ENCODE measurements at places on chromosomes 7 and 10.
A peak's percentile ranks its signal among the peaks of the same experiment; 100 is the strongest.

- no peak for DNase-seq
Observed at GRCh38 chr10:22666287-22667092, 47.9 kb downstream of the PIP4K2A start.

- no peak for DNase-seq
Observed at GRCh38 chr10:27439101-27439500, 65.0 kb upstream of the RAB18 start.

DNA sequence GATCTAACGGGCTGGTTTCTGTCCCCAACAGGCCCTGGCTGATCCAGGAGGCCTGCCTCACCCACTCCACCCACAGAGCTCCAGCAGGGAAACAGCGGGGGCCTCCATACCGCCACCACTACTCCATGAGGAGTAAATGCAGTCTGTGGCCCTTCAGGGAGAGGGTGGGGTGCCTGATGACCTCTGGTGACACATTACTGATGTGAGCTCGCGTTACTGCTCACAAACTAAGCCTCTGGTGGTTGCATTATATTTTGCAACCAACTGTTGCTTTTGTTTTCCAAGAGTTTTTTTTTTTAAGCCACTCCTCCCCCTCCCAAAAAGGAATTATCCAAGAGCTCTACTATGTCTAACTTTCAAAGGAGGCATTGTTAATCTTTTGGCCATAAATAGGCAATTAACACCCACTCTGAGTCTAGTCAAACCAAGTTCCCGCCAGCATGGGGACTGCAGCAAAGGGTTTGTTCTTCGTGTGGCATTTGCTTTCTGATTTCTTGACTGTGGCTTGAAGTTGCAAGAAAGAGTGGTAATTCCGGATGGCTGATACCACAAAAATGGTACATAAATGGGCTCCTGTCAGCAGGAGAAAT lies 72.6 kb downstream of the FAM53B start:
- DNase-seq: no peak

DNA sequence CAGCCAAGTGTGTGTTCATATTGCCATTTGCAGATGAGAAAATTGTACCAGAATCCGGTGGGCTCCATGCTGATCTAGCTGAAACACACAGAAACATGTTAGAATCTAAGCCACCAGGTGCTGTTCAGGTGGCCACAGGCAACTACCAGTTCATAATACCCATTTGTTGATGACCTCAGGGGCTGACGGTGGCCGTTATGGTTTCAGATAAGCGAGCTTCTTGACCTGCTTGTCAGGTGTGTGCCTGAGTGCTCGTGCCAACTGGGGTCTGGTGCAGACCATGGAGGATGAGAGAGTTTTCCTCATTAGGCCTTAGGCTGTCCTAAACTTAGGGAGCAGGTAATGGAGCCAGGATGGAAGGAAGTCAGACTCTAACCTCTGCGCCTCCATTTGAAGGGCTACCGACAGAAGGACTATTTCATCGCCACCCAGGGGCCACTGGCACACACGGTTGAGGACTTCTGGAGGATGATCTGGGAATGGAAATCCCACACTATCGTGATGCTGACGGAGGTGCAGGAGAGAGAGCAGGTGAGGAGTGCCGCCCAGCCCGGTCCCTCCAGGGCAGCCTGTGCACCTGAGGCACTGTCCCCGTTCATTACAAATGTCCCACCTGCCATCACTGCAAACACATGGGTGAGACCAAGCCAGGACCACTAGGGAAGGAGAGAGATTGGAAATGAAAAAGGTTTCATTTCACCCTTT lies 53.1 kb downstream of the MKI67 start:
- DNase-seq: no peak

GRCh38 chr7:80997841-80998240 lies 79.0 kb upstream of the SEMA3C start:
- DNase-seq: no peak

- DNase-seq: no peak
Observed at GRCh38 chr10:12728494-12728893, 273.0 kb downstream of the CCDC3 start.

- peak; percentile 32 for DNase-seq
Observed at GRCh38 chr10:132448248-132448731, 51.3 kb downstream of the PWWP2B start.

DNA sequence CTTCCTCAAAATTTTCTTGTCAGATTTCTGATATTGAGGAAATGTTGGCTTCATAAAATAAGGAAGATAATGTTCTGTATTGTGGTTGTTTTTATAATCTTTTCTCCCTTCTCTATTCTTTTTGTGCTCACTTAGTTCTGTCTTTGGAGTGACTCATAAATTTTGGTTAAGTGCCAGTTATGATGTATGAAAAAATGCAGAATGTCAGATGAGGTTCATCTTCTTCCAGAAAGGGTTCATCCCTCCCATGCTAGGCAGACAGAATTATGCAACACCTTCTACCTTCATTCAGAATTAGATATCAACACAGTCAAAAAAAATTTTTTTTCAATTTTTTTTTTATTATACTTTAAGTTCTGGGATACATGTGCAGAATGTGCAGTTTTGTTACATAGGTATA lies 36.6 kb upstream of the CYP2C19 start:
- no peak for DNase-seq

DNA sequence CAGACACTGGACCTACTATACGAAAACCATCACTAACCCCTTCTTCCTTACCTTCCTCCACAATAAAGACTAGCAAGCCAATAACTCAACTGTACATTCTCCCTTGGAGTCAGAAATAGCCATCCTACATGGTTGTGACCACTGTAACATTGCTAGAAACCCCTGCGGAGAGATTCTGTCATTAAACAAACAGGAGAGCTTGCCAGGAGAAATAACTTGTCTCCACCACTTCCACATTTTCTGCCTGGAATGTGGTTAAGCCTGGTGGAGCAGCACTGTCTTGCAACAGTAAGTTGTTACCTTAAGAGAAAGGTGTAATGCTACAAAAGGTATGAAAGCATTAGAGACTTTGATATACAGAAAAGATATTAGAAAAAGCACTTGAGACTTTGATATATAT lies 45.8 kb downstream of the THSD7A start:
- no peak for DNase-seq

DNA sequence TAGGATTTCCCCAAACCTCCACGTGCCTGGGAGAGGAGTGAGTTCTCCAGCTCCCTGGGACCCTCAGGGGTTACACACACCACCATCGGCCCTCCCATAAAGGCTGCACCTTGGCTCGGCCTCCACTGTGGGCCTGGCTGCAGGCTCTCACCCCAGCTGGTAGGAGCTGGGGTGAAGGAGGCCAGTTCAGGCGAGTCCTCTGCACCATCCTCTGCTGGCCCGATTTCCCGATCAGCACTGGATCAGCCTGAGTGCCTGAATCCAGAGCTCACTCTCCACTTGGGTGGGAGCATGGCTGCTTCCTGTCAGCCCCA lies 115.1 kb upstream of the RET start:
- DNase-seq: no peak

DNA sequence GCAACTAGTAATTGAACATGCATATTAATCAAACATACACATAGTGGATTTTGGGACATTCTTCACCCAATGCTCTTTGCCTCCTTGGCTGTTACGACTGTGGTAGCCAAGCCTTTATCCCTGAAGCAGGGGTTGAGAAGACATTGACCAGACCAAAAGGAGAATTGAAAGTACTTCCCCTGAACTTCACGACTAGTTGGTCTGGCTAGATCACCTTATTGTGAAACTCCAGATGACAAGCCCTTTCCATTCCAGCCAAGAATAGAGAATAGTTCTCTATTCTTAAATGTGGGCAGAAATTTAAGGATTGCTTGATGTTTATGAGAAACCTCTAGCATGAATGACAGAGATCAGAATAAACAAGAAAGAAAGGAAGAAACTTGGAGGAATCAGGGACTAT lies 97.0 kb downstream of the LRMDA start:
- no peak for DNase-seq

DNA sequence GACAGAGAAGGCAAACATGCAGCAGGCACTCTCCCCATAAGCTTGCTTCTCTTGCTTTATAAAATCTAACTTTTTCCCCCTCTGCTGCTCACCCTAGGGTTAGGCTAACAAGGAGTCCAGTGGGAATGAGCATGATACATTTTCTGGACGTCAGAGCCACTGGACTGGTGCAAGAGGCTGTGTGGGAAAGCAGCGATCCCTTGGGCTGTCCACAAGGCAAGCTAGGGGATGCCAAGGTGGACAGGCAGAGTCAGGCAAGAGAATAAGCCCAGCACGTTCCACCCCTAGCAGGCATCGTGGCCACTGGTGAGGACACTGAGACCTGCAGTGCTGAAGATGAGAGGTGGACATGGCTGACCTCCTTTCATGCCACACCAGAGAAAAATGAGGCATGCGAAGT lies 290.9 kb upstream of the ZMIZ1 start:
- no peak for DNase-seq

GRCh38 chr7:55970978-55971377 lies 6.6 kb downstream of the NIPSNAP2 start:
- DNase-seq: no peak

GRCh38 chr10:98636921-98637329 lies 190.2 kb upstream of the HPS1 start:
- no peak for DNase-seq

DNA sequence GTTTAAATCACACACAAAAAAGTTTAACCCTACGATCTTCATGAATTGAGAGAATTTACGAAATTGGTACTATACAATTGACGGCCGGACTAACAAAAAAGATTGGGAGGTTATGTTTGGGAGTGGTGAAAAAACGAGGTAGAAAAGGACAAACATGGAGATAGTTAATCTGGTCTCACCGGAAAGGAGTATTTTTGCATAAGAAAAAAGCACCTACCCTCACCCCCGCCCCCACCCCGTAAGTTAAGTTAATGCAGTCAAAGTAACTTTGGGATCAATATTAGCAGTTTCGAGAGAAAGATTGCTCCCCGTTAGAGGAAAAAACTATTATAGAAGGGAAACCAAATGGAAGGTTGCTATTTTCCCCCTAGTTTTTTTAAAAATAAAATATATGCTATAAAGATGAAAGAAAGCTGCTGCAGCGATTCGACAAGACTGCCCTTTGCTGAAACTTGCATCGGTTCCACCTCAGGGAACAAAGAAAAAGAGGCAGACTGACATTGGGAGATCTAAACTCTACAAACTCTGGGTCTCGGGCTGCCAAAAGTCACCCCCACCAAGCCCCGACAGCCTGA lies 3.5 kb downstream of the SP8 start:
- DNase-seq: no peak

GRCh38 chr10:69096045-69096444 lies 8.1 kb downstream of the SRGN start:
- DNase-seq: no peak

GRCh38 chr7:40946549-40946948 lies 756.3 kb downstream of the INHBA start:
- DNase-seq: no peak

DNA sequence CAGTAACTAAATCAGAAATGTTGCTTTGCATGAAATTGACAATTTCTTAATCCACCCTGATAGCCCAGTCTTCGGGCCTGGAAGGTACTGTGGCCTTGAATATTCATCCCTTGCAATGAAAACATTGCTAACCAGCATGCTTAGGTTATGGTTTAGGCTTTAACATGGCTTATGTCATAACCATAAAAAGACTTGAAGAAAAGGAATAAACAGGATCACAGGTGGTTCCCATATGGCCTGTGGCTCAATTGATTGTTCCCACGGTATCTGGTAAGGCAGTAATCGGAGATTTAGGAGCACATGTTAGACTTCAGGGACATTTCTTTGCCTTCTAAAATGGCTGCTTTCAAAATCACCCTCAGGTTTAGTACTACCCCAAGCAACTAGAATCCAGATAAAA lies 139.5 kb downstream of the ST7 start:
- no peak for DNase-seq

- DNase-seq: no peak
Observed at GRCh38 chr10:102555781-102556328, 52.1 kb downstream of the SUFU start.

DNA sequence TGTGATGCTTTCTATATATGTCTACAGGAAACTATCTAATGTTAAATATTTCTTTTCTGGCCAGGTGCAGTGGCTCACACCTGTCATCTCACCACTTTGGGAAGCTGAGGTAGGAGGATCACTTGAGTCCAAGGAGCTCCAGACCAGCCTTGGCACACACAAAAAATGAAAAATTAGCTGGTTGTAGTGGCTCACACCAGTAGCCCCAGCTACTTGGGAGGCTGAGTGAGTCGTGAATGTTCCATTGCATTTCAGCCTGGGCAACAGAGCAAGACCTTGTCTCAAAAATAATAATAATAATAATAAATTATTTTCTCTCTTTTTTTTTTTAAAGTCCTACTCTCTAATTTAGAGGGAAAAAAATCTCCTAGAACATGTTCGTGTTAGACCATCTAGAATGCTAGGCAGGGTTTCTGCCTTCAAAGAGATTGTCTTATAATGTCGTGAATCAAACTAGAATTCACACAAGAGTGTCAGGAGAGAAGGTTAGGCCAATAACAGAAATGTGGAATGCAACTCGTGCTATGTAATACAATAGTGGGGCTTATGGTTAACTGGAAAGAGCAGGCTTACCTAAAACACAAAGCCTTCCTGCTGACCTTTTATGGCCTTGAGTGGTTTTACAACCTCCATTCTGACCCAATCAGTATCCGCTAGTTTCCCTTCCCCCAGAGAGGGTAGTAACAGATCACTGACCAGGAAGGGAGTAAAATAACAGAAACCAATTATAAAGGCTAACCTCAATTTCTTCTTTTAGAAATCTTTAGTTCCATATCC lies 46.3 kb downstream of the MYOF start:
- no peak for DNase-seq

DNA sequence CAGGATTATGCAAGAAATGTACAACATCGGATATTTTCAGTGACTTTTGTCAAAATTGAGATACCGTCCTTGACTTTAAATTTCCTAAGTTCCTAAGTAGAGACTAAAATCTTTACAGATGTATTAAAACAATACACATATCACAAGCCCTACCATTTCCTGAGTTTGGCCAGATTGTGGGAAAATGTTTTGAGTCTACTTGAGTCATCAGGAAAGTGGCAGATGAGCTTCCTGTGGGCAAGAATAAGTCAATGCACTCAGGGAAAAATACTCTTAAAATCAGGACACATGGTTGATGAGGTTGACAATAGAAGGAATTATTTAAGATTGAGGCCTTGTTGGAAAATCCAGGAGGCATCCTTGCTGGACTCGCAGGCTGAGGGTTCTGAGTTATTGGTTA lies 162.5 kb downstream of the SNX10 start:
- DNase-seq: no peak

- no peak for DNase-seq
Observed at GRCh38 chr7:38192327-38192726, 14.3 kb downstream of the STARD3NL start.

GRCh38 chr7:63071396-63071795 lies 927.3 kb upstream of the ZNF722 start:
- no peak for DNase-seq

DNA sequence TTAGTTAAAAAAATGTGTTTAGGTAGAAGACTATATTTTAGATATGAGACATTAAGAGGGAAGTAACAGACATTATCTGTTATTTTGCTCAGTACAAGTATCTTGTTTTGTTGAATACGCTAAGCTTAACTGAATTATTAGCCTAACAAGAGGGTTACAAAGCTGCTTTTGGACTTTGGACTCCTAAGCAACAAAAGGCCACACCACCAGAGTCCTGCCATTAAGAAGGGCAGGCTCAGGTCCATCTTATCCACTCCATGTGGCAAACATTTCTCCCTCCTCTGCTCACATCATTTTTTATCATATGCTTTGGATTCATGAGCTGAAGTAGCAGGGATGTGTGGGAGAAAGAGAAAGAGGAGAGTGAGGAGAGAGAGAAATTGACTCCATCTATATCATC lies 33.5 kb downstream of the OSBPL3 start:
- DNase-seq: no peak

- no peak for DNase-seq
Observed at GRCh38 chr7:1100834-1101562, 13.1 kb downstream of the GPER1 start.

GRCh38 chr7:103894656-103895596 lies 94.5 kb downstream of the RELN start:
- DNase-seq: no peak
